Upper lobe of left lung (tissue), 6 donors: ENCODE measurements at places on chromosomes 2 and 18. TPM values are rescaled to one million over a fixed set of nuclear protein-coding genes. Genes with fewer than 3 reads are reported as not detected.

The TUBB8B gene
- 0.34 TPM for total RNA-seq

The SMAD2 gene
- total RNA-seq: 52.1 TPM

The RBFA gene
- 32.5 TPM for total RNA-seq

The ALK gene
- 0.40 TPM for total RNA-seq

The SAG gene
- not detected for total RNA-seq

GRCh38 chr2:23533338-23533695 is 148.3 kb downstream of the KLHL29 start:
- no peak for DNase-seq
- peaks cover 8% of the 10 kb centered on the region for H3K4me1 ChIP-seq
- H3K4me3 ChIP-seq: no peak overlapping the region
- no peak overlapping the region for H3K27ac ChIP-seq
- no peaks in the 10 kb centered on the region for H3K27me3 ChIP-seq

GRCh38 chr18:906416-907114 is 1.9 kb downstream of the ADCYAP1 start:
- H3K4me3 ChIP-seq: no peak overlapping the region
- no peaks in the 10 kb centered on the region for H3K36me3 ChIP-seq
- H3K4me1 ChIP-seq: peaks cover 33% of the 10 kb centered on the region
- no peak overlapping the region for H3K27ac ChIP-seq
- peak; percentile 50 for DNase-seq

DNA sequence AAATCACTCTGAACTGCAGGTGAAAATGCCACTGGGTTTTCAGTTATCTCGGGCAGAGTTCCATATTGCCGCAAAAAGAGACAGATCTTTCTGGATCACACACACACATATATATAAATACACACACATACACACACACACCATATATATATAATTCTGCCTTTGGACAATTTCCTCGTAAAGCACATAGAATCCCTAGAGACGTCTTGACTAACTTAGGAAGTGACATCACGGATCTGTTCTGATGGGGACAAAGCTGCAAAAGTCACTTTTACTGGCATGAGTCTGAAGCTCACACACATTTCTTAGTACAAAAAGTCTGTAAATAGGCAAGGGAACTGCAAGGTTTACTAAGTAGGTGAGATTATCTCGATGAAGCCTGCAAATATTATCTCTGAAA is 28.6 kb upstream of the MBOAT2 start:
- H3K27ac ChIP-seq: no peak overlapping the region
- no peak overlapping the region for H3K4me3 ChIP-seq
- H3K27me3 ChIP-seq: no peaks in the 10 kb centered on the region
- no peaks in the 10 kb centered on the region for H3K36me3 ChIP-seq
- H3K4me1 ChIP-seq: peaks cover 5% of the 10 kb centered on the region

GRCh38 chr2:169225906-169226305 is 136.4 kb downstream of the LRP2 start:
- H3K4me3 ChIP-seq: no peak overlapping the region
- no peaks in the 10 kb centered on the region for H3K4me1 ChIP-seq
- H3K27me3 ChIP-seq: no peaks in the 10 kb centered on the region
- no peaks in the 10 kb centered on the region for H3K36me3 ChIP-seq
- no peak for DNase-seq
- no peak overlapping the region for H3K27ac ChIP-seq

DNA sequence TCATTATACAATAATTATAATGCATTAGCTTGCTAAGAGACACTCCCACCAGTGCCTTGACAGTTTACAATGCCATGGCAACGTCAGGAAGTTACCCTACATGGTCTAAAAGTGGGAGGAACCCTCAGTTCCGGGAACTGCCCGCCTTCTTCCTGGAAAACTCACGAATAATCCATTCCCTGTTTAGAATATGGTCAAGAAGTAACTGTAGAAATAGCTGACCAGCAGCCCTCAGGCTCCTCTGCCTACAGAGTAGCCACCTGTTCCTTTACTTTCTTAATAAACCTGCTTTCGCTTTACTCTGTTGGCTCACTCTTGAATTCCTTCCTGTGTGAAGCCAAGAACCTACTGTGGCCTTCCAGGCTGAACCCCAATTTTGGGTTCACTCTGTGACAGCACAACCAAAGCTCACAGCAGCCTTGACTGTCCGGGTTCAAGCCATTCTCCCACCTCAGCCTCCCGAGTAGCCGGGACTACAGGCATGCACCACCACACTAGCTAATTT is 20.0 kb upstream of the PTPN2 start:
- H3K4me3 ChIP-seq: no peak overlapping the region
- peaks cover 17% of the 10 kb centered on the region for H3K4me1 ChIP-seq
- H3K27ac ChIP-seq: no peak overlapping the region
- DNase-seq: no peak
- no peaks in the 10 kb centered on the region for H3K36me3 ChIP-seq
- H3K27me3 ChIP-seq: no peaks in the 10 kb centered on the region

DNA sequence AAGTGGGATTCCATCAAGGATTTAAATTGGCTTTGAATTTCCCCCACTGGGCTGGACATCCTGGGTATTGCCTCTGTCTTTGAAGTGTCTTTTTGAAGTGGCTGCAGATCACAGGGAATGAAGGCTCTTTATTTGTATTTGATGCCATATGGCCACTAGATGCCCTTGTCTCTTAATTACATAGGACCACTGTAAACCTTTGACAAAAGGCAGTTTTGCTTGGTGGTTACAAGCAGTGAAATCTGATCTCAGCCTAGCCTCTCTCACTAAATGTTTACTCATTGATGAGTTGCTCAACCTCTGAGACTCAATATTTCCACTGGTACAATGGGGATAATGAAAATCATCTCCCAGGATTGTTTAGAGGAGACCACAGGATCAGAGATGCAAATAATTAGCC is 102.2 kb downstream of the INSIG2 start:
- peaks cover under 1% of the 10 kb centered on the region for H3K4me1 ChIP-seq
- H3K4me3 ChIP-seq: no peak overlapping the region
- no peak for DNase-seq
- H3K36me3 ChIP-seq: no peaks in the 10 kb centered on the region

DNA sequence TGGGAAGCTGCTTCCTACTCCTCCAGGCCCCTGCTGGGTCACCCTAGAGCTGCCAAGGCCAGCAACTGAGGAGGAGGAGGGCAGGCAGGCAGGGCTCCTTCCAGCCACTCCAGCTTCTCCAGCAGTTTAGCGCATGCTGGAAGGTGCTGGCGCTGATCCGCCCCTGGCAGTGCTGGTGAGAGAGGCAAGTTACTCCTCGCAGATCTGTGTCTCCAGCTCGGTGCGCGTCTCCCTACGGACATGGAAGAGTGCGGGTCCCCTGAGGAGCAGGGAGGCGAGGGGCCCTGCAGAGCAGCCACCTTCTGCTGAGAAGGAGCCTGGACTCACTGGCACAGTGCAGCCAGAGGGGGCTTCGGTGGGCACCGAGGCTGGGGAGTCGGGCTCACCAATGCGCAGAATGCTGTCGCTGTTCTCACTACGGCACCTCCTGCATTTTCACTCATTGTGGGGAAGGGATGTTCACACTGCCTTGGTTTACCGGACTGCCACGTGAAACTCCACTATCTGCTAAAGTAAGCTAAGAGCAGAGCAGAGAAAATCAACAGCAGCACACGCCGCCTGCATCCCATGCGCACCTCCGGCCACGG is 206.0 kb downstream of the HDAC4 start:
- no peaks in the 10 kb centered on the region for H3K36me3 ChIP-seq
- DNase-seq: peak; percentile 55
- H3K27me3 ChIP-seq: no peaks in the 10 kb centered on the region

DNA sequence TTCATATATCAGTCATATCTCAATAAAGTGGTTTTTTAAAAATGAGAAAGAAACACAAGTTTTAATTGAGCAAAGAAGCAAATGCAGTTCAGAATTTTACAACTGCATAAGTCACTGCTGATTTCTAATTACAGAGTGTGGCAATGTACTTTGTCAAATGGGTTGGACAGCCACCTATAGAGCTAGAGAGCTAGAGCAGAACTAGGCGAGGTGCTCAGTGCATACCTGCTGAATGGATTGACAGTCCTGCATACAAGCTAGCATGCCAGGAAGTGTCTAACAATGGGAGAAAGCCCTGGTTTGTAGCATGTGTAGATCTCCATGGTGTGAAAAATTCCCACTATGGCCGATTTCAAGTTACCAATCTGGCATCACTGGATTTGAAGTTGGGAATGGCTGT is 106.3 kb upstream of the CDCA7 start:
- no peaks in the 10 kb centered on the region for H3K36me3 ChIP-seq
- DNase-seq: no peak
- H3K4me1 ChIP-seq: no peaks in the 10 kb centered on the region

DNA sequence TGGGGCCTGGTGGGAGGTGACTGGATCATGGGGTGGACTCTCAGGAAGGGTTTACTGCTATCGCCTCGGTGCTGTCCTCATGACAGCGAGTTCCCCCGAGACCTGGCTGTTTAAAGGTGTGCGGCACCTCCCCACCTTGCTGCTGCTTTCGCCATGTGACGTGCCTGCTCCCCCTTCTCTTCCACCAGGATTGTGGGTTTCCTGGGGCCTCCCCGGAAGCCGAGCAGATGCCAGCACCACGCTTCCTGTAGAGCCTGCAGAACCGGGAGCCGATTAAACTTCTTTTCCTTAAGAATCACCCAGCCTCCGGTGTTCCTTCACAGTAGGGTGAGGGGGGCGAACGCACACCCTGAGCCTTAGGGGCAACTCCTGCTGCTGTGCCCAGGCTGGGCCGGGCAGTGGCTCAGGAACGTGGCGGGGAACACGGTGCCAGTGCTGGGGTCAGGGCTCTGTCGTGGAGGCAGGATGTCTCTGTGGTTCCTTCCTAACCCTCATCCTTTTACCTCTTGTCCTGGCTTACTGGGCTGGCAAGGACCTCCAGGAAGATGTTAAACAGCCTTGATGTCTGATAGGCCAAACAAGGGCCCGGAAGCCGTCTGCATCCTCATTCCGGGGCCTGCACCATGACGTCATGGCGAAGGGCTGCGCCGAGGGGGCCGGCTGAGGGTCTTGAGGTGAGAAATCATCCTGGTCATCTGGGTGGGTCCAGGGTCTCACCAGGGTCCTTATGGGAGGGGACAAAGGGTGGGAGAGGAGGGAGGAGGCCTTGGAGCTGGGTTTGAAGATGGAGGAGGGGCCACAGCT is 12.7 kb downstream of the NEU4 start:
- peaks cover 20% of the 10 kb centered on the region for H3K4me1 ChIP-seq
- H3K36me3 ChIP-seq: no peaks in the 10 kb centered on the region
- no peak overlapping the region for H3K4me3 ChIP-seq
- peak; percentile 53 for DNase-seq
- H3K27me3 ChIP-seq: no peaks in the 10 kb centered on the region

DNA sequence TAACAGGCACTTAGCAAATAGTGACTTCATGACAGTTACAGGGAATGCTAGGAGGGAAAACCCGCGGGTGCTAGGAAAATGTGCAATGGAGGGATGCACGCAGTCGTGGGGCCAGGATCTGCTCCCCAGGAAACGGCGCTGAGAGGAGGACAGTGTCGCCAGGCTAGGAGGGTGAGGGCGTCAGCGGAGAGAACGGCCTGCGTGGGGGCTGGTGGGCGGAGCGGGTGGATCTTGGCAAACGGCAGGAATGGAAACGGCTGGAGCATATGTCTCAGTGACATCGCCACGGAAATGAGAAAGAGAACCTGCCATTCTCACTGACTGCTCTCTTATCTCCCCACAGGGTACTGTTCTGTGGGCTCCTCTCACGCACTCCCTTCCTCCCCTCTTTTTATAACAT is 478.5 kb upstream of the ID2 start:
- no peak for DNase-seq
- H3K36me3 ChIP-seq: no peaks in the 10 kb centered on the region
- no peaks in the 10 kb centered on the region for H3K4me1 ChIP-seq
- no peaks in the 10 kb centered on the region for H3K27me3 ChIP-seq
- no peak overlapping the region for H3K27ac ChIP-seq

DNA sequence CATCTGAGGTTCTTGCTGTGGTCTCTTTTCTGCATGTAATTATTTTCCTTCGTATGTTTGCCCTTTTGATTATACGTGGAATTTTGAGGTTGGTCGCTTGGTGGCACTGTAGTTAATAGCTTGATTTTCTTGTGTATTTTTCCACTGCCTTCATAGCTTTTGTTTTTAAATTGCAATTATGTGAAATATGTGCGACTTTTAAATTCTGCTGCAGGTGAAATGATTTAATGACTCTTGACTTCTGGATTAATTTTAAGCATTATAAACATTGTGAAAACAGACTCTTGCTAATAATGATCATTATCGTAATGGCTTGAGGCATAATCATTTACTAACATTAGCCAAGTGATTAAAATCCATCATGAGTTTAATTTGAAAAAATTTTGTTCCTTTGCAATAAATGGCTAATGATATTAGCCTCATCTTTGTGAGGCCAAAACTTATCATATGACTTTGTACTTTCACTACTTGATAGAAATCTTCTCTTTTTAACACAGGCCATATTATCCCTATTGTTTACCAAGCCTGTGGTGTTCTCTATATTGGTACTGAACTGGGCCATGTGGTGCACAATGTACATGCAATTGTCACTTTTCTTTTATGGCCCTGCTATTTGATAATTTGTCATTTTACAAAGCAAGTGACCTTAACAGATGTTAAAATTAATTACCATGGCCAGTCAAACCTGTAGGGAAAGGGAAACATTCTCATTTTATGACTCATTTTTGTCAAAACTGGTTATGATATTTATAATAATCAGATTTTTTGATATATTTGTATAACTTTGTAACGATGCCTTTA is 62.8 kb upstream of the NEUROD1 start:
- H3K36me3 ChIP-seq: no peaks in the 10 kb centered on the region
- H3K4me1 ChIP-seq: peaks cover 6% of the 10 kb centered on the region
- DNase-seq: no peak
- no peak overlapping the region for H3K4me3 ChIP-seq
